ENCODE measurements at places on chromosomes 3 and 15.

DNA sequence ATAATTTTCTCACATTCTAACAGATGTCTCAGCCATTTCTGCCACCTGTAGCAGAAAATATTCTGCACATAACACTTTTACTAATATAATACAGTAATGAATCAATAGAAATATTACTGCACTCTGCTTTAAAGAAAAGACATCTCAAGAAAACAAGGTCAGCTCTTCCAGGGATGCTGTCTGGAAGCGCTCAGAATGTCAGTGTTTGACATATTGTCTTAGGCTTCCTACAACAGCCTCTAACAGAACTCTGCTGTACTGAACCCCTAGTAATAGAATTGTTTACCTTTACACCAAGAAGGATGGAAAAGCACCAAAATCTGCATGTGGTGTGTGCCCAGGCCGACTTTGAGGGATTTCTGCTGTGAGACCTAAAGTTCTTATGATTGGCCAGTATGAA, 61.9 kb upstream of the FSTL1 start:
- no peak for DNase-seq

DNA sequence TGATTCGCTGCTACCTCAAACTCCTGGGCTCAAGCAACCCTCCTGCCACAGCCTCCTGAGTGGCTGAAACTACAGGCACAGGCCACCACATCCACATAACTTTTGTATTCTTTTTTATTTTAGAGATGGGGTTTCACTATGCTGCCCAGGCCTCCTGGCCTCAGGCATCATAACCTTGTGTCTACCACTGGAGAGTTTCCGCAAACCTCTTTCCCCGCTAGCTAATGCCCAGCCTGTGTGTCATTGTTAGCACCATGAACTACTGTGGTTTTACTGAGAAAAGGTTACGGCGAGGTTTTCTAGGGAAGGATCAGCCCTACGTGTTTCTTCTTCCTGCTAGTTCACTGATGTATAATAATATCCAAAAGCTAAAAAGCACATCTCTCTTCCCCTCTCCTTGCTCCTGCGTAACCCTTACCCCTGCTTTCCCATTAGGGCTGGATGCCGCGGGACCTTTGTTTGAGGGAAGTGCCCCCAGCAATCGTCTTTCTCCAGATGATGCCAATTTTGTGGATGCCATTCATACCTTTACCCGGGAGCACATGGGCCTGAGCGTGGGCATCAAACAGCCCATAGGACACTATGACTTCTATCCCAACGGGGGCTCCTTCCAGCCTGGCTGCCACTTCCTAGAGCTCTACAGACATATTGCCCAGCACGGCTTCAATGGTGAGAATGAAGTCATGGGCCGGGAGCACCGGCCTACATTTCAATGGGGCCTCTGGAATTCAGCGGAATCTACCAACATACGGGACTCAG, 113.7 kb downstream of the LIPC start:
- no peak for DNase-seq

- no peak for DNase-seq
These were observed 120.2 kb downstream of the NEDD4 start for GRCh38 chr15:55873024-55873720.

GRCh38 chr3:99269606-99270351, 368.3 kb upstream of the DCBLD2 start:
- DNase-seq = no peak

GRCh38 chr15:83109532-83109931, 2.1 kb downstream of the TM6SF1 start:
- no peak for DNase-seq

DNA sequence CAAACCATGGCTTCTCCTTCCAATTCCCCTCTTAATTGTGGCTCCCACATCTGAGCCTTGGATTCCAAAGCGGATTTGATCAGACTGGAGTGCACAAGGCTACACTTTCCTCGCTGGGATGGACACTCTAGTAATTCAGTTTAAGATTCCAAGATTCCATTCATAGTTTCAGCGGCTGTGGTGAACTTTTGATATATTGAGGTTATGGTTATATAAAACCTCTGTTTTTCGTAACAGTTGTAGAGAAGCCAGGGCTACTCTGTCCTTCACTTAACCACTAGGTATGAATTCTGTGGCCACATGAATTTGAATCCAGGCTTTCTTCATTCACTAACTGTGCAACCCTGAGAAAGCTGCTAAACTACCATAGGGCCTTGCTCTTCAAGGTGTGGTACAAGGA, 67.9 kb upstream of the KY start:
- no peak for DNase-seq

- DNase-seq = no peak
These were observed 3.8 kb downstream of the TSPAN3 start for GRCh38 chr15:77066971-77067690.

- DNase-seq = no peak
These were observed 59.0 kb upstream of the CTSH start for GRCh38 chr15:79003896-79004295.

DNA sequence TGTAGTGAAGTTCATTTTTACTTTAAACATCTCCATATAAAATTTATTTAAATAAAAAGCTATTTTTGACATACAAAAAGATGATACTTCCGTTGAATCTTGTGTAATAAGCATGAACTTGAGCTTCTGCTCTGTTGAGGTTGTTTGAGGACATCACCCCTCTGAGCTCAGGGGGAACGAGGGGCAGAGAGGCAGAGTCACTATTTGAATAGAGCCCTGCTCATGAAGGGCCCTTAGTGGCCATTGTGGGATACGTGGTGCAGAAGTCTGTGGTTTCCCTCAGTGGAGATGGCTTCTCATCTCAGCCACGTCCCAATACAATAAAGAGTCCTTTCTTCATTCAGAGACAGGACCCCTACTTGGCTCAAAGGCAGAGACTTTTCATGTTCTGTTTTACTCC, 10.6 kb downstream of the CEMIP start:
- no peak for DNase-seq

DNA sequence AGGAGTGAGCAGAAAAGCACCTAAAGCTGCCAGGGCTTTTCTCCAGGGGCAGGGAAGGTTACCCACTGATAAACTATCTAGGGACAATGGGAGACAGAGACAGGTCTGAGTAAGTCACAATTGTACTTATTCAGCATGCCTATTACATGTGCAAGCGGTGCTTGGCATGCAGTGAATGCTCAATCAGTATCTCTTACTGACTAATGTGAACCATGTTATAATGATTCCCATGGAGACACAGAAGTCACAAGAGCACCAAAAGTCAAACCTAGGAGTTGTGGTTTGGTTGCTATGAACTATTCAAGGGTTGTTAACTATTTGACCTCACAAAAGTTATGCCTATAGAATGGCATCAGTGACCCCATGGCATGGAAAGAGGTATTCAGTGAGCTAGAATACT, 50.0 kb upstream of the RASGRP1 start:
- DNase-seq = no peak

DNA sequence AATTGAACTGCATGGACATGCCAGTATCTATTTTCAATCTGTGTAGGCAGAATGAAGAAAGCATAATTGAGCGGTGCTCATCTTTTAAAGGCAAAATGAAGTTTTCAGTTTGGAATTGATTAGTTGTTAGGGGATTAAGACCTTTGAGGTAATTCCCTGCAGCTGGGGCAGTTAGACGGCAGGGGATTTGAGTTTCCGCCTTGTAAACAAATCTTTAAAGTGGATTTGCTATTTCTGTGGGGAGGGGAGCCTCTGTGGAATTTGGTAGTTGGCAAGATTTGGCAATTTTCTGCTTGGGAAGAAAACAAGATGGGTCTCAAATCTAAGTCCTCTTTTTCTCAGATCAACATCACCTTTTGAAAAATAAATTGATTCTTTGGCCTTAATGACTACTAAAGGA, 212.5 kb upstream of the CNTN6 start:
- DNase-seq = no peak

DNA sequence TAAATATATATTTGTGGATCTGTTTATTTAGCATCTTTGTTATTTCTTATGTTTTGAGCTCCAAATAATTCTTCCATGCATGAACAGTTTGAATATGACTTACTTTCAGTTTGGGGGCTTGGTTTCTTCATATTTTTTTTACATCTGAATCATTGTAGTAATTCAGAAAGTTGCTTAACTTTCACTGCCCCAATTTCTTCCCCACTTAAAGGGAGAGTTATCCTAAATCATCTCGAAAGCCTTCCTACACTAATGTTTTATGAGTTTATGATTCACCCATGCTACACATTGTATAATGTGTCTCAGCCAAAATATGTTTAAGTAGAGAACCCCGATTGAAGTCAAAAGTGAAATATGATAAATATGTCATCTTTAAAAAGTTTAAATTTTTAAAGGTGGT, 47.8 kb downstream of the SPRED1 start:
- no peak for DNase-seq

DNA sequence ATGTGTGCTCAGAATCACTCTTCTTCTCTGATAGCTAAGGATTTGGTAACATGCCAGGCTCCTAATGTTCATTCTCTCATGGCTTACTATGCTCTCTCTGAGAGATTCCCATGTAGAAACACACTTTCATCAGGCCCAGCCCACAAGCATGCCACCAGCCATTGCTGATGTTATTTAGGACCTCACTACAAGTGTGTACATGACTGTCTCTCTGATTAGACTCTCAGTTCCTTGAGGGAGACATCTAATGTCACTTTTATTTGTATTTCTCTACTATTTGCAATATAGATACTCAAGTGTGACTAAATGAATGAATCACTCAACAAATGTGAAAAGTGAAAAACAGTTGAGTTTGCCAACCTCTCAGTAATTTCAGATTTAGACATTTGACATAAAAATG, 84.3 kb upstream of the ARL6 start:
- no peak for DNase-seq

DNA sequence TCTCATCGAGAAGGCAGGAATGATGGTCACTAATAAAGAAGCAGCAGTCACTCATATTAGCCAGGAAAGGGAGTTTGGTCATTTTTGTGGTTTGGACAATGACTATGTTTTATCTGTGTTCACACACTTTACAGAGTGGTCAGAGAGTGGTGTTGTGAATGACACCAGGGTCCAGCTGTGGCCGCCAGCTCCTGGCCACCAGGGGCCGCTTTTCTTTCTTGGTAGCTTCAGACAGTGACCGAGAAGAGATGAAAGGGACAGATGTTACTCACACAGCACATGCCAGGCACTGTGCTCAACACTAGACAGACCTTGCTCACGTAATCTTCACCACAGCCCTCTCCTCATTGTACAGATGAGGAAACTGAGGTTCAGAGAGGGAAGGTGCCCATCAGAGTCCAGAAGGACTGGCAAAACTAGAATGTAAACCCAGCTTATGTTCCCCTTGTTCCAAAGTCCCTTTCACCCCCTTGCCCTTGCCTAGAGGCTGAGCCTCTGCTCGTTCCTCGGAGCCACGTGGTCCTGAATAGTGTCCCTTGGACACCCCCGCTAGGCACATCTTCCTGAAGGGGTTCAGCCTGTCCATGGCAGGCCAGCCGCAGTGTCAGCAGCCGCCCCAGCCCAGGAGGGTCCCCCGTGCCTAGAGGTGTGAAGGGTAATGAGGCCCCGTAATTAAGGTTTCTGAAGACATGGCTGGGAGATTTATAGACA, 55.6 kb downstream of the CYP11A1 start:
- DNase-seq = peak; percentile 61

DNA sequence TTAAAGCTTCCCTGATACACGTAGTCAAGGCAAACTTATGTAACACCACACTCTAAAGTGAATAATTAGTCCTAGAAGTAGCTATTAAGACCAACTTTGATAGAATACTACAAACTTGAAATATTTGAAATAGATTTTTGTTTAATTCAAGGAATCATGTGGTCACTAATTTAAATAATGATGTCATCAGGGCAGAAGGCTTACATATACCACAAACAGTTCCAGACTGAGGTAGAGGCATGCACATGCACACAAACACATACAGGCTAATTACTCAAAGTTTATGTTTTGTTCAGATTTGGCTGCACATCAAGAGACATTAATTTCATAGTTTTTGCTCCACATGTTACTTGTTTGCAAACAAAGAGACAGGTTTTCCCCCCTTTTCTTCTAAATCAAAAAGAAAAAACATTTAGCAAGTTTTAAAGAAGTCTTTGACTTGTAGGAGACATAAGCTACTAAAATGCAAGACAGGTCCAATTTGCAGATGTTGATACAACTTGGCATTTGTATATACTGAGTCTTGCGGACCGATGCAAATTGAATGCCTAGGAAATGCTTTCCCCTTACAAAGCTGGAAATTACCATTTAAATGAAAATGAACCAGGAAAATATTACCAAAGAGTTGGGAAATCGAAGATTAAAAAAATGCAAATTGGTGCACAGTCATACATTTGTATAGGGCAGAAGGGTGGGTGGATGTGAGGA, 594.8 kb downstream of the MAGI1 start:
- no peak for DNase-seq

- DNase-seq = no peak
These were observed 94.7 kb upstream of the RBMS3 start for GRCh38 chr3:29186131-29186599.

DNA sequence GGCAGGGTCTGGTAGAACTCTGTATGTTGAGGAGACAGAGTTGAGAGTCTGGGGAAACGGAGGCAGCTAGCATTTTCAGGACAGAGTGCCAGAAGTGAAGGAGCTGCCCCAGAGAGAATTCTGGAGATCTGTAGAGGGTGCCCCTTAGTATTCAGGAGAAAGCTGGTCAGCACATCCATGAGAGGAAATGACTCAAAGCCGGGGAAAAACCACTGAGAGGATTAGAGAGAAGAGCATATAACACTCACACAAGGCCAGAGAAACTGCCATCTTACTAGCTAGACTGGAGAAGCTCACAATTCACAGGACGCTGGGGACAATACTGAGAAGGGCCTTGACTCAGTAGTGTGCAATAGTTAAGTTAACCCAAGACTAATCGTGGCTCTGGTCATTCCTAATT, 75.7 kb upstream of the DPPA4 start:
- no peak for DNase-seq

DNA sequence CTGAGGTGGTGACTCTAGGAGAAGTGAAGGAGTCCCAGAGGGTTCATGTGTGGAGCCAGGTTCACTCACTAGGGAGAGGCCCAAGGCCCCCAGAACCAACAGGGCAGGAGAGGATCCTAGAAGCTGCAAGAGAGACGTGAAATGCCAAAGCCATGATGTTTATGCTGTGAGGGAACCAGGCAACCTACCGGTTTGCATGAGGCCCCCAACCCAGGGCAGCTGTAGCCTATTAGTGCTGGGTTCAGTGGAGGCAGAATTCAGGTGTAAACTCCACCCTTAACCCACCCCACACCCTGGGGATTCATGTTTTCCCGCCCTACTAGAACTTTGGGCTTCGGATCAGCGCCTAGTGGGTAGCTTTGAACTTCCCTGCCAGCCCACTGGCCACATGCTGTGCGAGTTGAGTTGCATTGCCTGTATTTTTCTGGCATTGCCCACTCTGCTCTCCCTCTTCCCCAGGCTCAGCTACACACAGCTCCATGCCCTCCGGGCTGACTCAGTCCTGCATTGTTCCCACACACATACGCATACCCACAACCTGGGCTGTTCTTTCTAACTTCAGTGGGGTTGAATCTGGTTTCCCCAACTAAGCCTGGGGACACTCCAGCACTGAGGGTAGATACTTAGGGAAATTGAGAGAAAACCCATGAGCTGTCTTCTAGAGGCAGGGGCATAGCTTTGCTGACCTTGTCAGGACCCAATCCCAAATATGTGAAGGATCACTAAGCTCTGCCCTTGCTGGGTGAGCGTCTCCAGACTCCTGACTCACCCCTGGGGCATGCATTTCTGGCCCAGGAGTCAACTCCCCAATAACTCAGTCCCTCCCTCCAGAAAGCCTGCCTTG, 2.0 kb upstream of the ZBTB47 start:
- DNase-seq = no peak
